EH (cell line): ENCODE measurements at places on chromosomes 11 and 22.

- no peak for DNase-seq
Observed at GRCh38 chr11:41115066-41115465, 344.4 kb downstream of the LRRC4C start.

DNA sequence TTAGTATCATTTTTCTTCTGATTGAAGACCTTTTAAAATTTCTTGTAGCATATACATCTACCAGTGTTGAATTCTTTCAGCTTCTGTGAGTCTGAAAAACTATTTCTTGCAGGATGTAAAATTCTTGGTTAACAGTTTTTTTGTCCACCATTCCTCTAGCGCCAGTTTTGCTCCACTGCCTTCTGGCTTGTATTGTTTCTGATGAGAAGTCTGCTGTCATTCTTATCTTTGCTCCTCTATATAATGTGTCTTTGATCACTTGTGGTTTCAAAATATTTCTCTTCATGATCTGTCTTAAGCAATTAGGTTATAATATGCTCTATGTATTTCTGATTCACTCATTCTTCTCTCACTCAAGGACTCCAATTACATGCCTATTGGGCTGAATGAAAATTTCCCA lies 152.3 kb downstream of the INSC start:
- DNase-seq, result no peak

- peak; percentile 75 for DNase-seq
Observed at GRCh38 chr11:76783896-76784813, 999 bp downstream of the TSKU start.

DNA sequence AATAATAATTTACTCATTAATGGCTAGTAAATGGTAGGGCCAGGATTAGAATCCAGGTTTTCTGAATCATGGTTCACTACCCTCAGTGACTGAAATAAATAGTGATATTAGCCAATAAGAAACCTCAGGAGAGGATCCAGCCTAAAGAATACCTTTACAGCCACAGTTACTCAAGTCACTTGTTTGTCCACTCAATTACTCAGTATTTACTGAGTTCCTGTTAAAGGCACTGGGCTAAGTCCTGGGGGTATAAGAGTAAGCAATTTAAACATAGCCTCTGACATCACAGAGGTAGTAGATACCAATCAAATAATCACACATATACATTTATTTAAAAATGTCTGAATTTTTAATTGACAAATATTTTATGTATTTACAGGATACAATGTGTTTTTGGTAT lies 56.8 kb upstream of the GAB2 start:
- no peak for DNase-seq

GRCh38 chr11:29162491-29162890 lies 854.3 kb downstream of the KCNA4 start:
- no peak for DNase-seq

DNA sequence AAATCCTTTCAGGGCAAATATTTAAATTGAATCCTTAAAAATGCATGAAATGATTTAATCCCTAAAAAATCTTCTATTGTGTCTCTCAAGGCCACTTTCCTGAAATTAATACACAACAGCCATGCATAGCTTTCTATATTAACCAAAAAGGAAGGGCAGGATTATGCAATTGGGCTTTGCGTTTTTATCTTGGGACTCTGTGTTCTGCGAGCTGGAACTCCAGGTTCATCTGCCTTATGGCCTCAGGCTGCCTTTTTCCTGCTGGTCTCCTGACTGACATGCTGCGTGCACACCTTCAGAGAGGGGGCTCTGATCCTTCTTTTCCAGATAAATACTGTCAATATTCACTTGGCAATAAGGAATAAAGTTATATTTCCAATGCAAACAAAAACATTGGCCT lies 141.7 kb upstream of the GRIA4 start:
- DNase-seq, result no peak

DNA sequence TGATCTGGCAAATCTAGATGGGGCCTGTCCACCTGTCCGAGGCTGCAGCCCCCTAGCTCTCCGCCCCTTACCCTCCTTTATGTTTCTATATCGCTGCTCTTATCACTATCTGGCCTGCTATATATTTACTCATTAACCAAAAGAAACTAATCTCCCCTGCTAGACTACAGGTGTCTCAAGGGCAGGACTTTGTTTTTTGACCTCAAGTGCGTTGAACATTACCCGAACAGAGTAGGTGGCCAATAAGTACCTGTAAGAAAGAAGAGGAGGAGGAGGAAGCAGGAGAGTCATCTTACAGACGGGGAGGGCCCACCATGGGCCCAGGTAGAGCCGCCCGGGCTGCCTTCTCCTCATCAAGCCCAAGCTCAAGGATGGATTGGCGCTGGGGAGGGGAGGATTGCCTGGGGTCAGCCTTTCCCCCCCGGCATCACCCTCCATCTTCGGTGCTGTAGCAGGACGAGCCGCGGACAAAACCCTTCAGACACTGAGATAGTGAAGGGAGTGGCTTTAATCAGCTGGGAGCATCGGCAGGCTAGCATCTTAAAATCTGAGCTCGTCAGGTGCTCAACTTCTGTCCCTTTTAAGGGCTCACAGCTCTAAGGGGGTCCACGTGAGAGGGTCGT lies 1.2 kb upstream of the P2RY6 start:
- no peak for DNase-seq

GRCh38 chr11:111976767-111977145 lies 39.6 kb downstream of the DIXDC1 start:
- peak; percentile 14 for DNase-seq

DNA sequence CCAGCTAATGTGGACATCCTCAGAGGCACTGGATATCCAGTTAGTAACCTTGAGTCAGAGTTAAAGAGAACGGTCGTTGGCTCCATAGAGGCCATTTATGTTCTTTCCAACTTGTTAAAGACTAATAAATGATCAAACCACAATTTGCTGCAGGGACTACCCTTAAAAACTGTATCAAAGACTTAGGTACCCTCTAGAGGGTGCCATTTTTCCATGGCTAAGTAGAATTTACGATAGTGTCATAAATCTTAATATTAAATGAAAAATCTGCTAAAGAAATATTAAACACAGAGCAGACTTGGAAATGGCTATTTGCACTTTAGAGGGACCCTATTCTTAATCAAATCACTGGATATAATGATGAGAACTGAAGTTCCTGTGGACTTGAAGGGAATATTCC lies 685.2 kb upstream of the CHORDC1 start:
- no peak for DNase-seq
